Renal cortex interstitium (tissue), 15 donors: ENCODE measurements at places on chromosomes 6 and 20.

GRCh38 chr6:137894779-137895385 is 27.8 kb downstream of the TNFAIP3 start:
- DNase-seq: no peak

DNA sequence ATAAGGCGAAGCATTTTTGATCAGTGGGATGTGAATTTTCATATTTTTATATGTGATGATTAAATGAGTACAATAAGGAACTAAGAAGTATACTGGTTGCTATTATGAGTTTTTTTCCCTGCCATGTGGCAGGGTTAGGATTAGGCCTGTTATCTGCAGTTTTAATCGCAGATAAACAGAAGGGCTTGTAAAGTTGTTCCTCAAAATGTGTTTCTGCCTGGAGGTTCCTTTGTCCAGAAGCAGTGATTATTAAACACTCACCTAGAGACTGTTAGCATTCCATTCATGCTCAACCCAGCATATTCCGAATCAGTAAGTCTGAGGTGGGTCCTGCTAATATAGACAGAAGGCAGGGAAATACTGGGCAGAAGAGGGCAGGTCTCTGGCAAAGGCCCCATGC is 316.0 kb downstream of the CLIC5 start:
- no peak for DNase-seq

GRCh38 chr6:24513602-24514001 is 18.8 kb downstream of the ALDH5A1 start:
- DNase-seq: no peak

DNA sequence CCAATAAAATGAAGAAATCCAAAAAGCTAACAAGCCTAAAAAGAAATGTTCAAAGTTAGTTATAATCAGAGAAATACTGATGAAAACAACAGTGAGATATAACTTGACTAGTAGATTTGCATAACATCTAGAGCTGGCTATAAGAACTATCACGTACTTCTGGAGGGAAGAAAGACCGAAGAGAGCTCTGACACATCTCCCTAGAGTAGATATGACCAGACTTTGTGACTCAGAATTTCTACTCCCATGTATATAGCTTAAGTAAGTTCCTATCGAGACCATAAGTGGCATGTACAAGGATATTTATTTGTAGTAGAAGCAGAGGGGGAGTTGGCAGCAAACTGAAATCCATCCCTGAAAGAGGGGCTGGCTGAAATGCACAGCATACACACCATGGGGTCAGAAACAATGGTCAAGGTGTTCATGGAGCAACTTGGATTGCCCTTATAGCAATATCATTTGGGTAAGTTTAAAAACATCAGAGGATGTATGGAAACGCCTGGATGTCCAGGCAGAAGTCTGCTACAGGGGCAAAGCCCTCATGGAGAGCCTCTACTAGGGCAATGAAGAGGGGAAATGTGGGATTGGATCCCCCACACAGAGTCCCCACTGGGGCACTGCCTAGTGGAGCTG is 25.6 kb upstream of the IL17A start:
- DNase-seq: no peak

DNA sequence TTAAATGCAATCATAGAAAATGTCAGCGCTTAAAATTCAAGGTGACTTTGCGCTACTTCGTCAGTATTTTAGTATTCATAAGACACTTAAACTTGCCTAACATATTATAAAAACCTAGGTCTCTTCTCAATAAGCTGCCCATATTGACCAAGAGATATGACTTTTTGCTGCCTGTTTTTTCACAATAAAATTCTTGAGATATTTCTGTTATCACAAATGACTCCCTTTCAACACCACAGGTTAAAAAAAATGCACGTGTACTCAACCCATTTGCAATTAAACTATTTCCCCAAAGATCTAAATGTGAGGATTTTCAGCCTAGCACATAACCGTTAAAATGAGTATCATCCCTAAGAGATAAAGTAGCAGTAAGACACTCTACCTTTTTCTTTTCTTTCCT is 10.7 kb downstream of the ATXN1 start:
- DNase-seq: no peak

DNA sequence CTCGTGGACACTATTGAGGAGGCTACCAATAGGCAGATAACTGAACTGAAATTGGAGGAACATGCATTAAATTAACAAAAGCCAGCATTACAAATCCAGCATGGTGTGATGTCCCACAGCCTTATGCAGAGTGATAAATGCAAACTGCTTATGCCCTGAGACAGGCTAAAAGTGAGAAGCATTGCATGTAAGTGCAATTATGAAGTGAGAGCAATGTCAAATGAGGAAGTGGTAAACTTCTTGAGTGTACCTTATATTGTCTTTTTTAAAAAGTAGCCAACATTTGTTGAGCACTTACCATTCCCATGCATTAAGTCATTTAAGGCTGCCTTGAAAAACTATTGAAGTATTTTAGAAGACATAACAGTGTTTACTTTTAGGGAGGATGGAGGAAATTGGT is 212.2 kb downstream of the TBC1D7 start:
- DNase-seq: no peak

GRCh38 chr6:33812669-33813068 is 8.9 kb upstream of the MLN start:
- DNase-seq: peak; percentile 50
